ENCODE measurements at places on chromosomes 2 and 18. TPM values are rescaled to one million over a fixed set of nuclear protein-coding genes. Genes with fewer than 3 reads are reported as not detected.

Gene NAT8
- total RNA-seq, result not detected

DNA sequence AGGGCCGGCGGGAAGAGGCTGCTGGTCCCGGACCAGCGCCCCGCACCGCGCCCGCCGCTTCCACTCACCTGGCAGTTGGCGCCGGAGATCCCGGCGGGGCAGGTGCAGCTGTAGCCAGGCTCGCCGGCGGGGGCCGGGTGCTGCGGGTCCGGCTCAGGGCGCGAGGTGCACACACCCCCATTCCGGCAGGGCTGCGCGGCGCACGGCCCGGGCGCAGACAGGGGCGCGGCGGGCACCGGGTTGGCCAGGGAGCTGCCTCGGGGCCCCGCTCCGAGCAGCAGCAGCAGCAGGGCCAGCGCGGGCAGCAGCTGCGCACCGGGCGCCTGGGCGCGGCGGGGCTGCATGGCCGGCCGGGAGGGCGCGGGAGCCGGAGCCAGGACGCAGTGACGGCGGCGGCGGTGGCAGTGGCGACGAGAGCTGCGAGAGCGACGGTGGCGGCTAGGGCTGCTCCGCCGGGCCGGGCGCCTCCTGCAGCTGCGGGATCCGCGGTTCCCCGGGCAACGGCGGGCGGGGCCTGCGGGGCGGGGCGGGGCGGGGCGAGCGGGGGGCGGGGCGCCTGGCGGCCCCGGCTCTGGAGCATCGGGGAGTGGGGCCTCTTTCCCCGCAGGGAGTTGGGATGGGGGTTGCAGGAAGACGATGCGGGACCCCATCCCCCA lies at the start of gene DNER:
DNER (minus strand) TSS at position 476 of the 656 bp plus-strand sequence; CDS start at position 344, 132 bp downstream.
- H3K36me3 ChIP-seq, result no peaks in the 10 kb centered on the region
- no peak within 1 kb of the TSS for H3K27ac ChIP-seq
- H3K4me3 ChIP-seq, result no peak within 1 kb of the TSS

GRCh38 chr2:58122540-58122939 lies 75.9 kb downstream of the VRK2 start:
- H3K36me3 ChIP-seq, result no peaks in the 10 kb centered on the region
- no peak overlapping the region for H3K27ac ChIP-seq
- H3K4me3 ChIP-seq, result no peak overlapping the region
- H3K4me1 ChIP-seq, result no peaks in the 10 kb centered on the region
- H3K27me3 ChIP-seq, result no peaks in the 10 kb centered on the region
- no peak for DNase-seq

GRCh38 chr2:3222636-3223035 lies 155.0 kb downstream of the EIPR1 start:
- no peaks in the 10 kb centered on the region for H3K27me3 ChIP-seq
- peaks cover 20% of the 10 kb centered on the region for H3K4me1 ChIP-seq
- peak overlapping the region; percentile 89 for H3K27ac ChIP-seq
- DNase-seq, result peak; percentile 31
- H3K4me3 ChIP-seq, result no peak overlapping the region

Gene SEMA4F
- total RNA-seq, result 3.6 TPM

DNA sequence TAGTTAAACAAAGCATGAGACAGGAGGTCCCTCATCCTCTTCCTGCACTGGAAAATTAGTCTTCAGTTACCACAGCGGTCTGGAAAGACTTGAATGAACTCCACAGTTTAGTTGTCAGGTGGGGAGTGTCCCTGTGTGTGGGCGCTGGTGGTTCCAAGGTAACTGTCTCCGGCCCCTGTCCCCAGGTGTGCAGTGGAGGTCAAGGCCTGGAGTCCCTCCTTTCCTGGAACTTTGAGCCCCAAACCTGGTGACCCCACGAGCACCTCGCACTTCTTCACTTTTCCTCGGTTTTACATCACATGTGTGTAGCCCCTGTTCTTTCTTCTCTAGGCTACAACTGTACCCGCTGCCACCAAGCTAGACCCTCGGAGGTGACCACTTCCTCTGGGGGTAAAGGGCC lies 28.0 kb upstream of the INHBB start:
- DNase-seq, result no peak
- peaks cover 6% of the 10 kb centered on the region for H3K4me1 ChIP-seq
- H3K4me3 ChIP-seq, result no peak overlapping the region

DNA sequence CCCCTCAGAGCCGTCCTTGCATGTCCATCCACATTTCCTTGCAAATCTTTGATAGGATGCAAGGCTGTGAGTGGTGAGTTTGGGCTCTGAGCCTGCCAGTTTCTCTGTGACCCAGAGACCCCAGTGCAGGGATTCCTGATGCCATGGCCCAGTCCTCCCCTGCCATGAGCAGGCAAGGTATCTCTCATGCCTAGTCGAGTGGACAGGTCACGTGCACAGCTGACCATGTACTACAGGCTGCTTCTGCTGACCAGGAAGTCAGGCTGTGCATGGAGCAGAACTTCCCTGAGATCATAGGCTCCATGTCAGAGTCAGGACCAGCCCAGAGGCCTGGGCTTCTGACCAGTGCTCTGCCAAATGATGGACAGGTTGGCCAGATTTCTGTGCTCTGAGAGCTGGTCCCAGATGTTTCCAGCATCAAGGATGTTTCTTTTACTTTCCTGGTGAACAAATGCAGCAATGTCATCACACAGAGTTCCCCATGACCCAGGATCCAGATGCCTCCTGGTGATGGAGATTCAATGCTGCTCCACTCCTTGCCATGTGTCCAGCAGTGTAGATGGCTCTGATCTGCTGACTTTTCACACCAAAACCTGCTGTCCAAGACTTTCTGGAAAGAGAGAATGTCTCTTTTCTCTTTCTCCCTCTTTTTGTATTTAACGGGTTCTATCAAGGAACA lies 321.6 kb upstream of the HS6ST1 start:
- no peak overlapping the region for H3K27ac ChIP-seq
- no peak for DNase-seq
- no peaks in the 10 kb centered on the region for H3K27me3 ChIP-seq
- H3K4me3 ChIP-seq, result no peak overlapping the region

DNA sequence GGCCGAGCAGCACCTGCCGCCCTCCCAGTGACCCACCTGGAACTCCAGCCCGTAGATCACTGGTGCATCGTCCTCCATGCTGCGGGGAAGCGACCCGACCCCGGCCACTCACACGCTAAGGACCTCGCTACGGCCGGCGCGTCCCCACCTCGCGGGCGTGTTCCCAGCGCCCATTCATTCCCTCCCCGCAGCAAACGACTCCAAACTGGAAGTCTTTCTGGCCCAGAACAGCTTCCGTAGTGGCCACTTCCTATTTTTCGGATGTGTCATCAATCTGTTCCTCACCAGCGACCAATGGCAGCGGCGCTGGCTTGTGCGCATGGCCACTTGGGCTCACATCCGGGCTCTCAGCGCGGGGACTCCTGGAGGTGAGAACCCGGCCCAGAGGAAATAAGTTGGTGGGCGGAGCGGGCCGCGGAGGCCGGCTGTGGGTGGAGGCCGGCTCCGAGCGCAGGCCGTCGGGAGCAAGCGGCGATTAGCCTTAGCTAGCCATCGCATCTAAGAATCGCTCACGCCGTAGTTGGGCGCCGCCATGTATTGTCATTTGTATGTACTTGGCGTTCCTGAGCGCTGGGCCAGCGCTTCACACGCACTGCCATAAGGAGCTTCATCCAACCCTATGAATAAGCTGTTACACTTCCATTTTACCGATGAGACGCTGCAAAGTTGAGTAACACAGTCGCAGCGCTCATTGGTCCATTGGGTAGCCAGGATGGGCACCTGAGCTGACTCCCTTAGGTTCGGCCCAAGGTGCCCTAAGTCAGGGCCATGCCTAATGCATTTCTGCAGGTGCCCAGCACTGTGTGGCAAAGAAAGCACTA lies at the start of gene EIPR1:
EIPR1 (minus strand) TSS at position 207 of the 821 bp plus-strand sequence; CDS start at position 78, 129 bp downstream.
- no peaks in the 10 kb centered on the region for H3K36me3 ChIP-seq
- peaks cover 11% of the 10 kb centered on the region for H3K4me1 ChIP-seq
- H3K27ac ChIP-seq, result peak within 1 kb of the TSS; percentile 82
- peak within 1 kb of the TSS; percentile 70 for H3K4me3 ChIP-seq

Gene LRRC30
- total RNA-seq, result not detected

Gene MC4R
- not detected for total RNA-seq

GRCh38 chr2:10305715-10306114 lies 3.0 kb downstream of the HPCAL1 start:
- H3K4me1 ChIP-seq, result peaks cover 16% of the 10 kb centered on the region
- H3K27me3 ChIP-seq, result no peaks in the 10 kb centered on the region
- no peaks in the 10 kb centered on the region for H3K36me3 ChIP-seq
- H3K27ac ChIP-seq, result no peak overlapping the region
- H3K4me3 ChIP-seq, result no peak overlapping the region

DNA sequence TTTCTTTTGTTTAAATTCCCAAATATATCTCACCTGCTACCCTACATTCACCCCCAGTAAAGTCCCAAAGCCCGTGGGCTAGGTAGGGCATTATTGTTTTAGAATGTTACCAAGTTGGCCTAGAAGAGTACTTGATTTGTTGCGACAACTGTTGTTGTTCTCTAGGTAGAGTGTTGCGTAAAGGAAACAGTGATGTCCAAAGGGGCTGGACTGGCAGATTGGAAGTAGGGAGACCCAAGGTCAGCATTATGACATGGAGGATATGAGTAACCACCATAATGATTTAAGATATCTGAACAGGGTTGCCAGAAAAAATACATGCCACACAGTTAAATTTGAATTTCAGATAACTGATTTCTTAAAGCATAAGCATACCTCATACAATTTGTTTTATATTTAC lies 39.2 kb downstream of the SCN1A start:
- no peaks in the 10 kb centered on the region for H3K36me3 ChIP-seq
- no peak overlapping the region for H3K4me3 ChIP-seq
- no peaks in the 10 kb centered on the region for H3K4me1 ChIP-seq
- DNase-seq, result no peak

DNA sequence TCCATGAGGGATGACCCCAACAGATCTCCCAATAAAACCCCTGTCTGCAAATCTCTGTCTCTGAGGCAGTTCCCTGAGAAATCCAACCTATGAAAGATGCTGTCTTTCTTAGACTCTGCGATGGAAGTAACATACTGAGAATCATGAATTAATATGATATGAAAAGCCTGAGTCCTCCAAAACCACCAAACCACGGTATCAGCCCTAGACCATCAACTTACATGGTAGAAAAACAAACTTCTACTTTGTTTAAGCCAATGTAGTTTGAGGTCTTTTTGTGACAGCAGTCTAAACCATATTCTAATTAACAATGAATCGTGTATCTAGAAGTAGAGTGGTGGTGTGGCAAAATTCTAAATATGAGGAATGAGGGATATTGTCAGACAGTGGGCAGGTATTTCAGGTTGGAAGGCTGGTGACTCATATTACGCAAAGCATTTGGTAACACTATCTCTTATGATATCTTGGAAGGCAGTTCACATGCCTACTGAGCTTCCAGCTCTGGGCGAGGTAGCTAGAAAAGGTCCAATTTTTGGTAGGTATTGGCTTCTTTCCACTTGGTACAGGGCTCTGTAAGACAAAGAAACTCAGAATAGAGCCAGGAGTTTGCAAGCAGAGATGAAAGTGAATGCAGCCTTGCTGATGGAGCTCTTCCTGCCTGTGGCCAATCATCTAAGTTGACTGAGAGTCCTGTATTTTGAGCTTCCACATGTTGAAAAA lies 215.8 kb downstream of the ZFP36L2 start:
- no peaks in the 10 kb centered on the region for H3K36me3 ChIP-seq
- H3K4me1 ChIP-seq, result no peaks in the 10 kb centered on the region
- no peak overlapping the region for H3K27ac ChIP-seq
- DNase-seq, result no peak
- H3K27me3 ChIP-seq, result no peaks in the 10 kb centered on the region
- H3K4me3 ChIP-seq, result no peak overlapping the region

DNA sequence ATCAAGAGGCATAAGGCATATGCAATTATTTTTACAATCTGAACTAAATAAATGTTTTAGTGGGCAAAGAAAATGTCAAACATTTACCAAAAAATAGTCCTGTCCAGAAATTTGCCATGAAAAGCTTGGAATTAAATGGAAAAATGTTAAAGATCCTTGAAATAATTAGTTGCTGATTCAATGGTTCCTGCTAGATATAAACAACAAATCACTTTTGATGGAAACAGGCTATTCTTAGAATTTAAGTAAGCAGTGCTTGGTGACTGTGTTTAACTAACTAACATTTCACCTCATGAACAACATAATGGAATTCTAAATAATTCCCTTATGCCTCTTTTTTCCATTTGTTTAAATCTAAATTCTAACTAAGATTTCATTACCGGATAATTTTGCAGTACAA lies 3.9 kb downstream of the RND3 start:
- H3K4me1 ChIP-seq, result no peaks in the 10 kb centered on the region
- peaks cover 12% of the 10 kb centered on the region for H3K27me3 ChIP-seq
- H3K4me3 ChIP-seq, result no peak overlapping the region
- H3K36me3 ChIP-seq, result no peaks in the 10 kb centered on the region
- H3K27ac ChIP-seq, result no peak overlapping the region

DNA sequence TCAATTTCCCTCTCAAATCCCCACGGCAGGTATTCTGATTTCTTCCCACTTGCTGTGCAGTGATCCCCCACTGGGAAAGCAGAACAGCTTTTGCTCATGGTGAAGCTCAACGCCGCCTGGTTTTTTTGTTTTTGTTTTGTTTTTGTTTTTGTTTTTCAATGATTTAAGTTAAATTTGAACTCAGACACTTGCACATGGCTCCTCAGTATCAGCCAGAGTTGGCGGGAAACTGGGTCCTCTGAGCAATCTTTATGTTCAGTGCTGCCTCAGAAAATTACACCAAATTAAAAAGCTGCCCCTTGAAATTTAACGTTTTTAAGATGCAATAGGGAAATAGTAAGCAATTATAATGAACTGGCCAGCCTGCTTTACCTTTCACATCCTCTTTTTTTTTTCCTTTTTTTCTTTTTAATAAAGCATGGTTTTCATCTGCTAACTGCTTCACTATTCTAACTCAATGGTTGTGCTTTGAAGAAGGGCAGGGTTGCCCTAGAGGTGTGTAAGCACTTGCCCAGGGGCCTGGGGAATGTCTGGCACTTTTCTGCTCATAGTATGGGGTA lies 277.0 kb upstream of the HNRNPA3 start:
- peaks cover 38% of the 10 kb centered on the region for H3K4me1 ChIP-seq
- H3K27ac ChIP-seq, result peak overlapping the region; percentile 54
- H3K36me3 ChIP-seq, result no peaks in the 10 kb centered on the region
- peak overlapping the region; percentile 24 for H3K4me3 ChIP-seq
- H3K27me3 ChIP-seq, result no peaks in the 10 kb centered on the region

- DNase-seq, result no peak
- no peak overlapping the region for H3K27ac ChIP-seq
- no peaks in the 10 kb centered on the region for H3K36me3 ChIP-seq
- H3K4me1 ChIP-seq, result no peaks in the 10 kb centered on the region
Measured at GRCh38 chr18:37403100-37403781, 162.4 kb downstream of the CELF4 start.

- H3K4me3 ChIP-seq, result peak overlapping the region; percentile 52
- no peak overlapping the region for H3K27ac ChIP-seq
- no peaks in the 10 kb centered on the region for H3K27me3 ChIP-seq
- no peaks in the 10 kb centered on the region for H3K36me3 ChIP-seq
Measured at GRCh38 chr2:168346725-168347477, 99.5 kb upstream of the STK39 start.

GRCh38 chr2:147182260-147182659 lies 662.6 kb upstream of the ACVR2A start:
- H3K27me3 ChIP-seq, result no peaks in the 10 kb centered on the region
- peak; percentile 84 for DNase-seq
- H3K4me3 ChIP-seq, result no peak overlapping the region

DNA sequence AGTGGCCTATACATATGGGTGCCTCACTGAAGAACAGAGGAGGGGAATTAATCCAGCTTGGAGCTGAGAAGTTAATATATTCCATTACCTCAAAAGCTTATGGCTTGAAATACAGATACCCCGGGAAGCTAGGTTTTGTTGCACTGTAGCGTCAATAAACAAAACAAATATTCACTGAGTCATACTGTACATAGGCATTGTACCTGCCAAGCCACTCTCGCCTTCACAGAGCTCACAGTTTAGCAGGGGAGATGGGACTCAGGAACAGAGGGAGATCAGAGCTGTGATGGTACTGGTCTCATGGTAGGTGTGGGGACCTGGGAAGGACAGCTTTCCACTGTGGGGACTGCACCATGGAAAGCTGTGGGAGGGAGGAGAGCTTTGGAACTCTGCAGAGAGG lies 111.2 kb upstream of the ST6GAL2 start:
- H3K4me1 ChIP-seq, result no peaks in the 10 kb centered on the region
- H3K27ac ChIP-seq, result no peak overlapping the region
- no peaks in the 10 kb centered on the region for H3K36me3 ChIP-seq
- no peaks in the 10 kb centered on the region for H3K27me3 ChIP-seq
